T-helper 17 cell (primary cell): ENCODE measurements at places on chromosomes 4 and X.

DNA sequence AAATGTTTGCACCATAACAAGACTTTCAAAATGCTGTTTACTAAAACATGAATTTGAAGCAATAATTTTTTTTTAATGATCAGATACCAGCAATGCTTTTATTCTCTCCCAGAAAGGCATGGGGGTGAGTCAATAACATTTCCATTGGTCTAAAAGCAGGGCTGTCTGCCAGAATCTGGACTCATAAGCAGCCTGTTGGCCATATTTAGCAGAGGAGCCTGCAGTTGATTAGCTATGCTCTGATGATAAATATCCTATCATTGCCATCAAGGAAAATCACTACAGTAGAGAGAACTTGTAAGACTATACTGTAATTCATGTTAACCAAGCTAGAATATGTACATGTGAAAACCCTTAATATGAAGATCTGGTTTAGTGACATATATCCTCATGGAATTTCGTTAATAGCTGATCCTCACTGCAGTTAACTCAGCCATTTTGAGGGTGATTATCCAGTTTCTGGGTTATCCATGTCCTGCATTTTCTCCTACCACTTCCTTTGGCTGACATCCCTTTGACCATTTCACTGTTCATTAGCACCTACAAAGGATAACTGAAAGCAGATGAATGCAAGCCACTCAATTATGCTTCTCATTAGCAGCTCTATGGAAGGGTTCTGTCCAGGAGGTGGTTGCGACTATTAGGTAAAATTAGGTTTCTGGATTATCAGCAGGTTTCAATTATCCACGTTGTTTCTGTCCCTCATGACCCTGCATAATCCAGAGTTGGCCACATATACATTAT, 72.9 kb upstream of the DIAPH2 start:
- no peak for DNase-seq

DNA sequence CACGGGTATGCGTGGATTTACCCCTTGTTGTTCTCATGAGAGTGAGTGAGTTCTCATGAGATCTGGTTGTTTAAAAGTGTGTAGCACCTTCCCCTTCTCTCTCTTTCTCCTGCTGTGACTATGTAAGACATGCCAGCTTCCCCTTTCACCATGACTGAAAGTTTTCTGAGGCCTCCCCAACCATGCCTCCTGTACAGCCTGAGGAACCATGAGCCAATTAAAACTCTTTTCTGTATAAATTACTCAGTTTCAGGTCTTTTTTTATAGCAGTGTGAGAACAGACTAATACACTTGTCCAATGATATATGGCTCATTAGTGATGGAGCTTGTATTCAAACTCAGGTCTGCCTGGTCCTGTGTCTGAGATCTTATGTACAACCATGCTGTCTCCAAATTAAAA, 28.5 kb upstream of the RTL3 start:
- DNase-seq, result no peak

- DNase-seq, result no peak
These were observed 138.3 kb downstream of the PDE5A start for GRCh38 chr4:119490335-119490734.

DNA sequence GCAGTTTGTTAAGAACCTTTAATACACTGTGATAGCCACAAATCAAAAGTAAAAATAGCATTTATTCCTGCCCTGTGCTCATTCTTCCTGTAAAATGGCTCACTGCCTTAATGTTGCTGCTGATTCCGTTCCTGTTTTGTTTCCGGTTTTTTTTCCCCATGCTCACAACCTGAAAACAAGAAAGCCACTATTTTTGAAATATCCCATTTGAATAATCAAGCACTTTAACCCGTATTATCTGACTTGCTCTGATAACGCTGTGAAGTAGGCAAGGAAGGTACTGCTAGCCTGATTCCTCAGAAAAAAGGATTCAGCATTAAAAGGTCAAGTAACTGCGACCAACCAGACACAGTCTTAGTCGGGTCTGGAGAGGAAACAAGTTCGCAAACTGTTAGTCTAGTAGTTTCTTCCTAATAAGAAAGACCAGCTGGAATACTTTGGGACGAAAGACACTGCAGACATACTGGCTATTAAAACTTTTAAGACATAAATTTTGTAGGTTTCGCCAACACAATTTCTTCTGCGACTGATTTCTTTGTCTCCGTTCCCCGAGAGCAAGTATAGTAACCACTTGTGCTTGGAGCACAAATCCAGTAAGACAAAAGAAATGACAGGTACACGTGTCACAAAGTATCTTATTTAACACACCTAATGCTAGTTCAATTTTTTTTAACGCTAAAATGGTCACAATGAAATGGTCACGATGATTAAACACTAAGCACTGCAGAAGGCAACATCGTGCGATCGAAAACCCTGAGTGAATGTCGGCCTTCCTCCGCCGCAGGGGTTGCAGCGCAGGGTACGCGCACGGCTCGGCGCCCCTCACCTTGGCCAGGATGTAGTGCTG, 802 bp downstream of the COX18 start:
- no peak for DNase-seq

DNA sequence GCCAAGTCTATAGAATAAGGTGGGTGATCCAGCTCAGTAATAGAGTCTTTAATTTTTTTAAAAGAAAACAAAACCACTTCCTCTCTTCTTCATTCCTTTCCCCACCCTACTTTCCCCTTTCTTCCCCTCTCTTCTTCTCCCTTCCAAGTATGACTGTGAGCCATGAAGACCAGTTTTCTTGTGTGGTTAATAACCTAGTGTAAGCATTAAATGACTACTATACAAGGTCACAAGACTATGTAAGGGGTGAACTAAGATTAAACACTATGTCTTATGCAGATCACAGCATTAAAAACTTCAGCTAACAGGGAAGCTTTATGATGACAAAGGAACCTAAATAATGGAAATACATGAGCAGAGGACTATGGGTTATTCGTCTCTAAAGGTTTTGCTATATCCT, 135.4 kb downstream of the GUCY2F start:
- no peak for DNase-seq

DNA sequence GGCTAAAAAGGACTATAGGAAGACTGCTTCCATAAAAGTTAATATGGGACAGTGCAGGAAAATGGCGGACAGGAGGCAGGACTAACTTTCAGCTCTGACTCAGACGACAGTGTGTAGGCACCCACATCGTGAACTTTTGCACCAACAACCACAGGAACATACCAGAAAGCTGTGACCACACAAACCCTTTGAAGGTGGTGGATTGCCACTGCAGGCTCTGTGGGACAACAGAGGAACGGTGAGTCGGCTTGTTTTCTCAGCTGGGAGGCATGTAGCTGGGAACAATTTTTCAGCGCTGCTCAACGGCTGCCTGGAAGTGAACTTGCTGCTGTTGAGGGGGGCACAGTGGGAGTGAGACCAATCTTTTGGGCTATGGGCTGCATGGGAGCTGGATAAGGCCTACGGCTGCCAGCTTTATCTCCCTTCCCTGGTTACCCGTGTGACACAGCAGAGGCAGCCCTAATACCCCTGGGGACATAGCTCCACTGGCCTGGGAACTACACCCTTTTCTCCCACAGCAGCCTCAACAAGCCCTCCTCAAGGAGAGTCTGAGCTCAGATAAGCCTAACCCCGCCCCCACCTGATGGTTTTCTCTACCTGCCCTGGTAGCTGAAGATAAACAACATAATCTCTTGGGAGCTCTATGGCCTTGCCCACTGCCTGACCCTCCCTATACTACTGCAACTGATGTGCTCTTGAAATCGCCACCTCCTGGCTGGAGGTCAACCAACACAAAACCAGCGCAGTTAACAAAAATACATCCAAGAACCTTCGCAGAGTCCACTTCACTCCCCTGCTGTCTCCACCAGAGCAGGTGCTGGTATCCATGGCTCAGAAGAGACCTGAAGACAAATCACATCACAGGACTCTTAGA, 1537.0 kb downstream of the C4orf33 start:
- no peak for DNase-seq

DNA sequence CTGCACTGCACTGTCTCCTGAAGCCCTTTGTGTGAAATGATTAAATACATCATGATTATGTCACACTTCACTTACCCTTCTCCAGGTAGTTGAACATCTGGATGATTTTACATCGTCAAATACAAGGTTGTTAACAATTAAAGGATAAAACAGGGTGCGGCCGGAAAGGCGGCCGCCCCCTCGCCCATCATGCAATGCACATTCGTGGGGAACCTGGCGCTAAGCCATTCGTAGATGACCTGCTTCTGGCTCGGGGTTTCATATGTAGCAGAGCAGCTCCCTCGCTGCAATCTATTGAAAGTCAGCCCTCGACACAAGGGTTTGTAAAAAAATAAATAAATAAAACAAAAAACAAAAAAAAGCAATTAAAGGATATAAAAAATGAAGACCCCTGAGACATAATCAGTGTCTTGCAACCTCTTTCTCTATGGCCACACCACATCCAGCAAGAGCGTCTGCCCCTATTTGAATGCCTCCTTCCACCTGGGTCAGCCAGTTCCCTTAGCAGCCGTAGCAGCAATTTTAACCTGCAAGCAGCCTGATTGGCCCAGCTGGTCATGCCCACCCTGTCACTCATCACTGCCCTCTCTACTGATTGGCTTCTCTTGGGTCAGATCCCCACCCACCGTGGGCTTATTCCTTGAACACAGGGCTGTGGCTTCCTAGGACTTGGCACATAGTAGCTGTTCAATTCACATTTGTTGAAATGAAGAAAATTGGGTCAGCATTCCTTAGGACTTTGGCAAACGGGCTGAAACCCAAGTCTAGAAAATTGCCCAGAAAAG, 147.8 kb upstream of the PSAPL1 start:
- DNase-seq, result no peak

DNA sequence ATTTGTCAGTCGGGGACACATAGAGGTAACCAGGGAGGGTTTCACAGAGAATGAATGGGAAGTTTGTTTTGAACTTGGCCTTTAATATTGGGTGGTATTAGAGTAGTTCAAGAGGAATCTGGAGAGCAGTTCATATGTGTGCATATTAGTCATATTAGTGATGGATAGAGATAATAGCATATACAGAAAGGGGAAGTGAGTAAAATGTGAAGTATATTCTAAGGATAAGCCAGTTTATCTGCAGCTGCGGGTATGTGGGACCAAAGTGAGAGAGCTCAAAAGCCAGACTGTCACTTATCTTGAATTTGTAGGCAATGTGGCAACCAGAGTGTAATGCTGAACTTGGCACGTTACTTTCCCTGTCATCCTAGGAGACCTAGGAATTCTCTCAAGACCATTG, 169.9 kb downstream of the AFF2 start:
- no peak for DNase-seq

- DNase-seq, result no peak
These were observed at the start of gene KLHL13 for GRCh38 chrX:118116713-118117550. TSS of gene KLHL13 (minus strand) at chrX:118116810. CDS start at chrX:118028473, 88,337 bp downstream.

GRCh38 chrX:104108955-104109354, 3.4 kb upstream of the ZCCHC18 start:
- no peak for DNase-seq

- no peak for DNase-seq
These were observed 95.2 kb downstream of the SHROOM4 start for GRCh38 chrX:50718776-50719175.

DNA sequence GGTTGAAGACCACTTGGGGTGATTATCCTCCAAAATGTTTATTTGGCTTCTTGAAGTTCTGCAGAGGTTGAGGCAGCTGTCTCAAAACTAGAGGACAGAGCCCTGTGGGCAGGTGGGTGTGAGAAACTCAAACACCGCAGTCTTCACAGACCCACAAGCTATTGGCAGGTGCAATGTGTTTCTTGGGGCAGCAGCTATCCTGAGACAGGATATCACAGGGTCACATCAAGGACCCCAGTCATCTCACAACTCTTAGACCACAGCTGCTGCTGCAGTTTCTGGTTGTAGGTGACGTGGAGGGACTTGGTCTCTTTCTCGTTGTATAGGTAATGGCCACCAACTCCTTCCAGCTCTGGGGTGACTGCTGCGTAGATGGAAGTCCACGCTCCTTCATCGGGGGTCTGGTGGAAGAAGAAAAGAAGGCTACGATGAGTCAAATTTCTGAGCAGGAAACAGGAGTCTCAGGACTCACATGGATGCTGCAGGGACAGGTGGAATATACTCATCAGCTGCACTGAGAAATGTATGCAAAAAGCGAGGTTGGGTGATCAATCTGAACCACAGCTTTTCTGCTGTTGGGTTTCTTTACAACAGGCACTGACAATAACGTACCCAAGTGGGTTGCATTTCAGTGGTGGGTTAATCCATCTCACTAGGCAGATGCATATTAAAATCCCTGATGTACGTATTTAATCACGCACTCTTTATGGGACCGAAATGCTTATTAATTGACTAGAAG, 279.8 kb downstream of the DHRSX start:
- DNase-seq, result no peak

- DNase-seq, result no peak
These were observed 535.2 kb downstream of the GALNTL6 start for GRCh38 chr4:172348426-172348825.

DNA sequence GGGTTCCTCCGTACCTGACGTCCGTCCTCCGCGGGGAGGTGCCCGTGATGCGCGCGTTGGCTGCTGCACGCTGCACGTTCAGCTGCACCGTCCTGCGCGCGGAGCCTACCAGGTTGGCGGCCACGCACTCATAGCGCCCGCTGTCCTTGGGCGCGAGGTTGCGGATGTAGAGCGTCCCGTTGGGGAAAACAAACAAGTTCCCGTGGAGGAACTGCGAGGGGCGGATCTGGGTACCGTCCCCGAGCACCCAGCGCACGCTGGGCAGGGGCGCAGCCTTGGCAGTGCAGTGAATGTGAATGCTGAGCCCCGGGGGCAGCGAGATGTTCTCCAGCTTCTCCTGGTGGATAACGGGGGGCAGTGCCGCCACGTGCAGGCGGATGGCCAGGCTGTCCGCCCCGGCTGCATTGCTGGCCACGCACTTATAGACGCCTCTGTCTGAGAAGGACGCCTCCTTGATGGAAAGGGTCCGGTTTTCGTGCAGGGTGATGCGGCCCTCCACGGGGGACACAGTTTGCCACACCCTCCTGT, 29.2 kb downstream of the MXRA5 start:
- DNase-seq, result no peak

DNA sequence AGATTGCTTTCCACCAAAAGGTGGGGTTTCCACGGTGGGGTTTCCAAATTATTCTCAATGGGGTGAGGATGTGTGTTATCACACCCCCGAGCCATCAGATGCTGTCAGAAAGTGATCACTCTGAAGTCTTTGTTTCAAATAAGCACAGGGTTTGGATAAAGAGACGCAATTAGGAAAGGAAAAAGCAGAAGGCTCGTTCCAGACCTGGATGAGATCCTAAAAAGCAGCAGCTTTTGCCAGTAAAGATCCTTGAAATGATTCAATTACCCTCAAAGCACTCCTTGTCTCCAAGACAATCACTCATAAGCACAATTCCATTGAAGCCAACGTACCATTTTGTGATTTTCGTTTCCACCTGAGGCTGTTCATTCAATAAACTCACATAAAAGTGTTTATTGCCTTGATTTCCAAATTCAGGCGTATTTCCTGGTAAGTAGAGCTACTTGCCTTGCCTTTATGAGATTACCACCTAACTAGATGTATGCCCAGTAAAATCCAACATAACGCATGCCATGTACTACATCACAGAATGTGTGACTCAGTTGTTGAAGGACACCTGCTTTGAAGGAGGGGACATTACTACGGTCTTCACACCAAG, 5.2 kb downstream of the F11 start:
- no peak for DNase-seq

GRCh38 chr4:25525896-25526295, 129.8 kb upstream of the SLC34A2 start:
- DNase-seq, result no peak

- no peak for DNase-seq
These were observed 169.6 kb upstream of the GLRA2 start for GRCh38 chrX:14359727-14360126.
